Common myeloid progenitor, CD34-positive (primary cell): ENCODE measurements at places on chromosomes 12 and 14.

GRCh38 chr14:103334644-103335622 is 896 bp downstream of the EIF5 start:
- DNase-seq, result no peak

DNA sequence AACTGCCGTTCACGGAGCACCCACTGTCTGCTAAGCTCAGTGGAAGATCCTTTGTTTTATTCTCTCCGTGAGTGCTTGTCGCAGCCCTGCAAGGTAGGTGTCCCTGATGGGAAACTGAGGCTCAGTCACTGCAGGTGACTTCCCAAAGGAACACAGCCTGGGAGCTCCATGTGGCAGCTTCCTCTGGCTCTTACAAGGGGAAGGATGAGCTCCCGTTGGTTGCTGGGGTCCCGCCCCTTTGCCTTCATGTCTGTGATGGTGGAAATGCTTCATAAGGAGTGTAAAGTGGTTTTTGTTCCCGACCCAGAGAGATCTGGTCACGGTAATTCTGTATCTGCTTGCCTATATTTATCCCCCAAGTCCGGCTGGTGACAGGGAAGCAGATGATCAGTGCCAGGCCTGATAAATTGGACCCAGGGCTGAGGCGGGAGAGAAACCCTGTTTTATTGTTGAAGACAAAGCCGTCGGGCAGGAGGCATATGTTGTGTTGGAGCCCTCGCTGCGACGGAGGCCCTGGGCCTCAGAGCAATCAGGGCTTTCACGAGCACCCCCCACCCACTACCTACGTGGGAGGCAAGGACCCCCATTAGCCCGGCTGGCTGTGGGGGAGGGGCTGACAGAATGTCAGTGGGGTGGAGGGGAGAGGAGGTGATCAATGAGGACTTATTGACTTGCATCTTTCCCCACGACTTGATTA is 91.9 kb downstream of the KIF26A start:
- DNase-seq, result no peak

DNA sequence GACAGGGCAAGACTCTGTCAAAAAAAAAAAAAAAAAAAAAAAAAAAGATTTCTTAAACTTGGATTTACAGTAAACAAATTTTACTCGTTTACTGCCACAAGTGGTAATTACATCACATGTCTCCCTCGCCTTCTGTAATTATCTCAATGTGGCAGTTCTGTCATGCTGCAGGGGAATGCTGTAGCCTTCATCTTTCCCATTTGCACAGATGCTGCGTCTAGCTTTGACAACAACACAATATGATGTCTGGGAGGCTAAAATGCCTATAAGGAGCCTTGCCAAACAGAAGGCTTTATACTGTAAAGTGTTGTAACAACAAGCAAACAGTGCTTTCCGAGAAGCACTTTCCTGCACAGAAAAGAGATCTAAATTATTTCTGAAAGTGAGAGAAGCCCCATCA is 48.7 kb downstream of the ESR2 start:
- DNase-seq, result no peak

DNA sequence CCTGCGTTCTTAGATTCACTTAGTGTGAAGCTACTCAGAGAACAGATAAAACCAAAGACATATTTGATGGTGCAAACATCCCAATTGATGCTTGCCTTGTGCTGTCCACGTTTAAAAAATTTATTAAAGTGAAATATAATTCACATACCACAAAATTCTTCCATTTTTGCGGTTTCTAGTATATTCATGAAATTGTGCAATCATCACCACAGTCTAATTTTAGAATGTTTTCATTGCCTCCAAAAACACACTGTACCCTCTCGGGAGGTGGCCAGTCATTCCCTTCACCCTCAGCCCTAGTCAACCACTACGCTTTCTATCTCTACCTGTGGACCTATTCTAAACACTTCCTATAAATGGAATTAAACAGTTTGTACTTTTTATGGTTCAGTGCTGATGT is 1109.2 kb downstream of the FLRT2 start:
- no peak for DNase-seq

GRCh38 chr12:3771853-3772252 is 18.9 kb upstream of the CRACR2A start:
- no peak for DNase-seq

GRCh38 chr12:106801830-106802533 is 27.5 kb downstream of the RIC8B start:
- DNase-seq, result no peak
